ENCODE measurements at places on chromosomes 12 and 14.

DNA sequence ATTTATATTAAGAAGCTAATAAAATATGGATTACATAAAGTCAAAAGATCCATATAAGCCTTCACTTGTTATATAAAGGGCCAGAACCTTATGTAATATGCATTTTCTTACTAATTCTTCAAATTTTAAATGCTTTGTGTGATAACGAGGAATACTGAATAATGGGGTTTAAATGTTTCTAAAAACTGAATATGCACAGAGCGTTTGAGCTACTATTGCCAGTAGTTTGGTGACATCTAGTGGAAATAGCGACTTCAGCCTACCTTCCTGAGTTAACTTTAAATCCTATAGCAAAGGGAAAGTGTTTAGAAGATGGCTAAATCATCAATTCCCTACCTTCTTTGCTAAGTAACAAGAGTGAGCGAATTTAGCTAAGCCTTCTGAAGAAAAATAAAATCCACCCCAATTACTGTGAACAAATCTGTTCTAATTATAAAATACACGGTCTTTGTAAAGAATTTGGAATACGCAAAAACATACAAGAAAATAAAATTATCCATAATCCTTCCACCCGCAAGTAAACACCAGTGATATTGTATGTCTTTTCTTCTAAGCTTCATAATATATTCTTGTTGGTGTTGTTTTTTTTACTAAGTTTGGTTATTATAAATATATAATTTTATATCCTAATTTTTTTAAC lies 115.5 kb upstream of the G2E3 start:
- no peak for DNase-seq

DNA sequence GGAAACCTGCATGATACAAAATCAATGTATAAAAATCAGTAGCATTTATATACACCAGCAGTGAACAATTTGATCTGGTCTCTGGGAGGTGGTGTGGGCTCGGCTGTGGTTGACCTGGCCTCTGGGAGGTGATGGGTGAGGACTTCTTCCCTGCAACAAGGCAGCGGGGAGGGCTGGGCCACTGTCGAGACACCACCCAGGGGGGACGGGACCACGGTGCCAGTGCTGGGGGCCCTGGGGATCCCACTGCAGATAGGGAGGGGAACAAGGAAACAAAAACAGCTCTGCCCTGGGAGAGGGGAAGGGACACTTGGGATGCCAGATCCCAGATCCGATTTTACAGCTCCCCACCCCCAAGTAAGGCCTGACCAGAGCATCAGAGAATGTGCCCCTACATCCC lies 189.6 kb upstream of the SFSWAP start:
- no peak for DNase-seq

DNA sequence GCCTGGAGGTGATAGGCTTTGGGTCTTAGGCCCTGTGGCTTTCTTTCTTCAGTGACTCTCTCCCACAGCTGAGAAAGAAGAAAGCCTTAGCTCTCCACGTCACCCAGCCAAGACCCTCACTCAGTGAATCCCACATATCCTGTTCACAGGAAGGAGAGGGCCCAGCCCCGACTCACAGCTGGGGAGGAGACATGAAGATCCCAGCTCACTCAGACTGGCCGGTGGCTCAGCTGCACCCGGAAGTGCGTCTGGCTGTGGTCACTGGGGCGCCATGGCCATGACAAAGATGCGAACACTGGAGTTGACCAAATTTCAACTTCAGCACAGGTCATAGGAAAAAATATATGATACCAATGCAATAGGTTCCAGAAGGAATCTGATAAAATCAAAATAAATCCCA lies 14.2 kb downstream of the DLK1 start:
- DNase-seq = no peak

DNA sequence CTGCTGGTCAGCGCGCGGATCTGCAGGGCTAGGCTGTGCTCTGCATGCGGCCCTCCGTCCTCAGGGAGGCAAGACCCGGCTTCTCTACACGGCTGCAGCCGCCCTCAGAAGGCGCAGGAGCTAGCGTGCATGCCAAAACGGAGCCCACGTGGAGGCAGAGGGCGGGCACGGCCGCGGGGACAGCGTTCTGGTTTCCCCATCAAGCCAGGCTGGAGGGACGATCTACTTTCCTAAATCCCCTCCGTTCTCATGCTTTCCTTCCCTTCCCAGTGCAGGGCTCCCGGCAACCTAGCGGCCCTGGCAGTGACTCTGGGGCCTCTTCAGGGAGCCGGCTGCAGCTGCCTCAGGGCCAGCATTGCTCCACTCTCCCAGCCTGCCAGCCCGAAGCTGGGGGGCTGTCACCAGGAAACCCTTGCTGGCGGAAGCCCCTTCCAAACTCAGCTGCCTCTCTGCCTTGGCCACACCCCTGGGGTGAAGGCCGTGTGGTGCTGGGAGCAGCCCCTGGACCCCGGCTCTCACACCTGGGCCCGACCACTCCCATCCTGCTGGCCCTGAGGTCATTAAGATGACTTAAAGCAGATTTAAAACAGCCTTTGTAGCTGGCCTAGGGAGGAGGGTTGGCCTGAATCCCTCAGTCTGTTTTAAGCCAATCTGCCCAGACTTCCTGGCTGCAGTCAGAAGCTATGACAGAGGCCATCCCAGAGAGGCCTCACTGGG lies 9.2 kb upstream of the GOLGA3 start:
- DNase-seq = no peak

- DNase-seq = no peak
These were observed 114.0 kb upstream of the TMPO start for GRCh38 chr12:98401427-98401826.

- DNase-seq = no peak
These were observed 99.2 kb downstream of the PRICKLE1 start for GRCh38 chr12:42490261-42490842.

DNA sequence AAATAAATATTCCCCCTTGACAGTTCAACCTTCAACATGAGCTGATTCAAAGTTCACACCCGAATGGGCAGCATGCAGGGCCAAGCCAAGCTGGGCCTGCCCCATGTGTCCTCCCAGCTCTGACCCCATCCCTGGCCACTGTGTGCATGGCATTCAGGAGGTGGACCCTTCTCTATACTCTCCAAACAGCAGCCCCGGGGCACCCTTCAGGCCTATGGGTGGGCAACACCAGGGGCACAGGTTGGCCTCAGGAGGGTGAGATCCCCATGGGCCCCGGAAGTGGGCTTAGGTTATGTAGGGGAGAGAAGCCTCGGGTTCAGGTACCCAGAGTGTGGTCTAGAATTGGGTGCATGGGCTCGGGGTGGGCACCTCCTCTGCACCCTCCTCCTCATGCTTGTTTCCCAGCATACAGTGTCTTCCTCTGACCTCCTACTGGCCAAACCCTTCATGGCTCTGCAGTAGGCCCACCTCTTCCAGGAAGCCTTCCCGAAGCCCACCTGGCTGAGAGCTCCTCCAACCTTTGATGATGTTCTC lies 31.5 kb upstream of the BCL7A start:
- no peak for DNase-seq

GRCh38 chr12:31488737-31489338 lies 102.1 kb downstream of the DENND5B start:
- DNase-seq = no peak

DNA sequence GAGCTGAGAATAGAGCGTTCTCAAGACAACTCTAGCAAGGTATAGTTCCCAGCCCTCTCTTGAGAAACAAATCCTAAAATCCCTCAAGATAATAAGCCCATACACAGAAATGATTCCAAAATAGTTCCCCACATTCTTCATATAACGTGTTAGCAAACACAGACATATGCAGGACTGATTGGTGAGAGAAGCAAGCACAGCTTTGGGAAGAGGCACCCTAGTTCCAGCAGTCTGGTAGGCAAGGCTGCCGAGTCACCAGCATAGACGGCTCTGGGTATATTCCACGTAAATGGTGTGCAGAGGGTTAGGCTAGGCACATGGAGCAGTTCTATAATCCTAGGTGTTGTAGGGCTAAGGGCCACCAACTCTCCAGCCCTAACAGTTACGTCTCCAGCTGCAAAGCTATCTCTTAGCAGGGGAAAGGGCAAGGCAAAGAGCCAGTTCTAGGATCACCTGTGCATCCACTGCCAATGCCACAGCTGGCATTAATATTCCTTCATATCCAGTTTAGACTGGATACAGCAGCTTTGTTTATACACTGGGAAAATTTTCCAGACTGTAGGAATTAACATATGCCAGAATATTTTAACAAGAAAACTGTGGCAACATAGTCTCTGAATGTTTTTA lies 52.9 kb downstream of the SH2B3 start:
- no peak for DNase-seq

GRCh38 chr14:24178399-24179178 lies 6.7 kb downstream of the REC8 start:
- DNase-seq = no peak

- DNase-seq = no peak
These were observed 25.7 kb downstream of the TEP1 start for GRCh38 chr14:20387576-20387975.

GRCh38 chr12:132185705-132186104 lies 41.4 kb downstream of the NOC4L start:
- DNase-seq = no peak

- DNase-seq = no peak
These were observed 23.9 kb downstream of the PALS1 start for GRCh38 chr14:67265131-67265530.

GRCh38 chr12:16324772-16325171 lies 22.7 kb upstream of the MGST1 start:
- DNase-seq = no peak

GRCh38 chr12:92362785-92363184 lies 217.1 kb upstream of the BTG1 start:
- no peak for DNase-seq

- DNase-seq = no peak
These were observed 61.8 kb upstream of the PTPRQ start for GRCh38 chr12:80382254-80382653.

DNA sequence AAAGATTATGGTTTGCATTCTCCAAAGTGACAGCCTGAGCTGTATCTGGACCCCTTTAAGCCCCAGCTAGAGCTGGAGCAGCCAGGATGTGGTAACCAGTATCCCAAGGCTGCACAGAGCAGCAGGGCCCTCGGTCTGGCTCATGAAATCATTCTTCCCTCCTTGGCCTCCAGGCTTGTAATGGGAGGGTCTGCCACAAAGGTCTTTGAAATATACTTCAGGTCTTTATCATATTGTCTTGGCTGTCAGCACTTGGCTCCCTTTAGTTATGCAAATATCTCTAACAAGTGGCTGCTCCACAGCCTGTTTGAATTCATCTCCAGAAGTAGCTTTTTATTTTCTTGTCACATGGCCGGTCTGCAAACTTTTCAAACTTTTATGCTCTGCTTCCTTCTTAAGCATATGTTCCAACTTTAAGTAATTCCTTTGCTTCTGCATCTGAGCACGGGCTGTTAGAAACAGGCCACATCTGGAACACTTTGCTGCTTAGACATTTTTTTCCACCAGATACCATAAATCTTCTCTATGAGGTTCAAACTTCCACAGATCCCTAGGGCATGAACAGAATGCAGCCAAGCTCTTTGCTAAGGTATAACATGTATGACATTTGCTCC lies 663.4 kb upstream of the MIS18BP1 start:
- DNase-seq = no peak

DNA sequence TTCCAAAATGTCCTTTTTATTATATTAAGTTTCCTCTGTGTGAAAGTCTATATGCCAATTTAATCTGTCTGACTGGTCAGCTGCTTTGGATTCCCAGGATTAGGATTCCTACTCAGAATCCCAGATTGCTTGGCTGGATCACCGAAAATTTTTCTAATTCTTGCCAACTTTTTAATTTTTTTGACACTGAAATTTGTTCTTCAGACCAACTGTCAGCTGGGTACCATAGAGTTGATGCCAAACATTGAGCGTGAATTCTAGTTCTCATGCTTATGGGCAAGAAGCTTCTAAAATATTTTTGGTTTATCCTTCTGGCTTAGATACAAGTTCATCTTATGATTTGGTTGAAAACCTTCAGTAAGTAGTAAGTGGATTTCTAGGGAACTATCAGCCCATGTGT lies 1611.4 kb upstream of the FLRT2 start:
- DNase-seq = no peak

DNA sequence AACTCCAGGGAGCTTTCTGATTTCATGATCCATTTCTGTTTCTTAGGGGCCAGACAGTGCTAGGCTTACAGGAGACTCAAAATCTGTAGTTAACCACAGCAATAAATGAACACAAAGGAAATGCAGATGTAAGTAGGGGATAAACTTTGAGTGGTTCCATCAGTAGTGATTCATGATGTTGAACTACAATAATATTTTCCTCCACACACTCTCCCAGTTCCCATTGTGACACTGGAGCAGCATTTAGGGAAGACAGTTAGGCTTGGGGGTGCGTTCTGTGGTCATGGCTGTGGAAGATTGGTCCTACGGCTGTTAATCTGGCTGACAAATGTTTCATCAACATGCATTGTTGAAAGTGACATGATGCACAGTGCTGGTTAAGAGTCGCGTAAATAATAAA lies 66.9 kb downstream of the HMGA2 start:
- no peak for DNase-seq

- no peak for DNase-seq
These were observed 6.6 kb downstream of the BEGAIN start for GRCh38 chr14:100580316-100581227.

DNA sequence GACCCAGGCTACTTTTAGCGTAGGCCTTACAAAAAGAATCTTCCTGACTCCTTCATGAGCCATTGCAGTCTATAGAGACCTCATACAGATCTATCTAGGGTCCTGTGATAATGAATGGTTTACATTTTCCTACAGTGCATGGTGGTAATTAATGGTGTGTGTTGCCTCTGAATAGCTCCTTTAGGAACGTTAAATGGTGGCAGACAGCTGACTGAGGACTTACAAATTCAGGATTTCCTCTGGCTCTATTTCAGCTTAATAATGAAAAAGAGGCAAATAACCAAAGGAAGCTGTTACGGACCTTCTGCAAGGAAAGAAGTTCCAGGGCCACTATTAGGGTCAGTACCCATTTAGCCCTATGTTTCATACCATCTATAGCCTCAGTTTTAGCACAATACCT lies 5.1 kb downstream of the IKBIP start:
- DNase-seq = no peak

DNA sequence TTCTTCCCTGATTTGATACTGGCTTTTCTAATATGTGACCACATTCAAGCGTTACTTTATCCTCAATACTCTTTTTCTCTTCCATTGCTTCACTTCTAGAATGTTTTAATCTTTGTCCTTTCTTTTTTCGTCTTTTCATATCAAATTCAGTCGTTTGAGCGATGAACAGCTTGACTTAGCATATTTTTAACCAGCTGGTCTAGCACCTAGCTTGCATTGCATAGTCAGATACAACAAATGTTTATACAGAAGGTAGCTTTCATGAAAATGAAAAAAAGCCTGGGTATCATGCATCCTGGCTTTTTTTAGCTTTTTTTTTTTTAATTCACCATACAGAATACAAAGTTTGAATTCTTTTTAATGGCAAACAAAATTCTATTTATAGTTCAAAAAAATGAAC lies 1.2 kb downstream of the SOX5 start:
- DNase-seq = no peak

DNA sequence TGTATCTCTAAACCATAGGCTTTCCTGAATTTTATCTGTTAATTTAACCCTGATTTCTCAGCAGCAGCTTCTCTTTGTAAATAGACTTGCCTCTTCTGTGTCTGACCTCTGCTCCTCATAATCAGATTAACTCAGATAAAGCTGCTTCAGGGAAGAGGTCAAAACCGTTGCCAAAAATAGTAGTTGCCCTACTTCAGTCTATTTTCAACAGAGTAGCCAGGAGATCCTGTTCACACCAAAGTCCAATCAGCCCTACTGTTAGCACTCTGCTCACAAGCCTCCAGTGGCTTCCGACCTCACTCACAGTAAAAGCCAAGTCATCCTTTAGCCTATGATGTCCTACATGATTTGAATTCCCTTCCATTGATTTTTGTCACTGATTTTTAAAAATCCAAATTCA lies 258.4 kb downstream of the PPFIA2 start:
- no peak for DNase-seq
